ENCODE measurements at places on chromosomes 1 and 21. TPM values are rescaled to one million over a fixed set of nuclear protein-coding genes. Genes with fewer than 3 reads are reported as not detected.

The ITGB2 gene
- total RNA-seq = 17.3 TPM

The SEMA6C gene
- 83.6 TPM for total RNA-seq

The GPR61 gene
- 0.62 TPM for total RNA-seq

The DIO1 gene
- not detected for total RNA-seq

The SLFNL1 gene
- total RNA-seq = 1.1 TPM

The WNT2B gene
- total RNA-seq = 6.1 TPM

The EXO1 gene
- 3.2 TPM for total RNA-seq

The H6PD gene
- 50.5 TPM for total RNA-seq

The GSTM1 gene
- total RNA-seq = not detected

The MSH4 gene
- total RNA-seq = 0.51 TPM

The MAN1C1 gene
- 8.7 TPM for total RNA-seq

The LRRC53 gene
- not detected for total RNA-seq

The TAL1 gene
- 3.6 TPM for total RNA-seq

The CD164L2 gene
- 0.21 TPM for total RNA-seq

The RNU1-3 gene
- total RNA-seq = under 0.01 TPM

The ATP1A2 gene
- total RNA-seq = 144 TPM

The ARHGEF19 gene
- total RNA-seq = 27.6 TPM

The EBNA1BP2 gene
- 28.9 TPM for total RNA-seq

The TMPRSS15 gene
- not detected for total RNA-seq
